Neural crest cell (in vitro differentiated cells): ENCODE measurements at places on chromosomes 1 and 21.

DNA sequence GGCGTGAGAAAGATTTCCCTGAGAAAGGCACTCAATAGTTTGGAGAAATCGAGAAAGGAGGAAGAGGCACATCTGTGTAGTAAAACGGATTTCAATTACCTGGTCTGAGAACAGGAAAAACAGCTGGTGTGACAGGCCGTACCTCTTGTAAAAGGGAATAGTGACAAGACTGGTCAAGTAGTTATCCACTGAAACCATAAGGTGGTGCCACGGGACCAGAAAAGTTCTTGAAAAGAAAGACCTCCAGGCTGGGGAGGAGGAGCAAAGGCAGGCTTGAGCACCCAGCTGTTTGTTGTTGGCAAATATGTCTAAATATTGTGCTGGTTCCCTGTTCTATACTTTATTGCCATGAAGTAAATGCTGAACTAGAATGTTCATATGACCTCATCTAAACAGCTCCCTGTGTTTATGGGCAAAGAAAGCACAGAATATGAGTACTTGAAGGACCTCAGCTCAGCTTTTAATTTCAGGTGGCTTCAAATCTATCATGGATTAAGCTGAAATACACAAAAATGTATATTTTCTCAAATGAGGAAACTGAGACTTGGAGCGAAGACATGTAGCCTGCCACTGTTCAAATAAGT is 4.0 kb downstream of the HAO2 start:
- DNase-seq = no peak

DNA sequence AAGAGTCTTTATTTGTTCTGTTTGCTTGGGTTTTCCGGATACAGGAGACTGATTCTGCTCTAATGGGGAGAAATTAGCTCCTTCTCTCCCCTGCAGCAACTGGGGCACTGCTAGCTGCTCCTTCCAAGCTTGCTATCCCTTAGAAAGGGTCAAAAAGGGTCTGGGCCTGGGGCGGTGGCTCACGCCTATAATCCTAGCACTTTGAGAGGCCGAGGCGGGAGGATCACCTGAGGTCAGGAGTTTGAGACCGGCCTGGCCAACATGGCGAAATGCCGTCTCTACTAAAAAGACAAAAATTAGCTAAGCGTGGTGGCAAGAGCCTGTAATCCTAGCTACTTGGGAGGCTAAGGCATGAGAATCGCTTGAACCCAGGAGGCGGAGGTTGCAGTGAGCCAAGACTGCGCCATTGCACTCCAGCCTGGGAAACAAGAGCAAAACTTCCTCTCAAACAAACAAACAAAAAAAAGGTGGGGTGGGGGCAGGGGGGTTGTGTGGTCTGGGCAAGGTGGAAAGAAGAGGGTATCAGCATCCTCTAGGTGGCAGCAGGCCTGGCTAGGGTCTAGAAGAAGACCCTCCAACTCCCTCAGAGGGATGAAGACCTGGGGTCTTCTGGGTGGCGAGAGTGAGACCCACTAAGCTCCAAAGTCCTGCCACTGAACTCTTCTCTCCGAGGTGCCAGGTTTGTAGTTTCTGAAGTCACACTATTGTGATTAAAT is 15.4 kb upstream of the TBX15 start:
- no peak for DNase-seq

GRCh38 chr1:179297105-179297378 is 3.4 kb downstream of the SOAT1 start:
- no peak for DNase-seq

DNA sequence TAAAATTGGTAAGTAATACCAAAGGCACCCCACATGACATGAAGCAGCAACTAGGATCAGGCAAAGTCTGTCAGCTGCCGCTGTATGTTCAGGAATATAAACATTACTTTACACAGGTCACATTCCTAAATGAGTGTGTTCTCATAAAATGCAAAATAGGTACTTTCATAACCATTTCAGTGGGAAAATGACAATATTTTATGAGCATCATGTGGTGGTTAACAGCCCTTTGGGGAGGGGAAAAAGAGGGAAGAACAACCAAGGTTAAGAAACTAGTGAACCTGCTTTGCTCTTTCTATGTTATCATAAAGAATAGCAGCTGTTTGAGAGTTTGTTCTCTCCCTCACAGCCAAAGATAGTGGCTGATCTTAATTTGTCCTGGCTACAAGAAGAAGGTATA is 105.4 kb upstream of the LBR start:
- no peak for DNase-seq

DNA sequence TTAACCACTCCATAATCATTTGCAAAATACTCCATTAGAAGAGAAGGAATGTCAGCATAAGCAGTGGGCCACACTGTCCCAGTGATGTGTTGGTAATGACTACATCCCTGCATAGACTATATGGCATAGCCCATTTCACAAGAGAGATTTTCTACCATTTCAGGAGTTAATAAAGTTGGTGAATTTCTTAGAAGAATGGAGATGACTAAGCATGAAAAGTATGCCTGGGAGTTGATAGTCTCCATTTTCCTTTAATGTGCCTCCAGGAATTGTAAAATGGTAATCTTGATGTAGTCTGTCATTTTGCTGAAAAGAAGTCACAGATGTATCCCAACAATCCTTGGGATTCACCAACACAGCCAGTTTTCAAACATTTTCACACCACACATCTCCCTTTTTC is 608.8 kb upstream of the CHRM3 start:
- DNase-seq = no peak

DNA sequence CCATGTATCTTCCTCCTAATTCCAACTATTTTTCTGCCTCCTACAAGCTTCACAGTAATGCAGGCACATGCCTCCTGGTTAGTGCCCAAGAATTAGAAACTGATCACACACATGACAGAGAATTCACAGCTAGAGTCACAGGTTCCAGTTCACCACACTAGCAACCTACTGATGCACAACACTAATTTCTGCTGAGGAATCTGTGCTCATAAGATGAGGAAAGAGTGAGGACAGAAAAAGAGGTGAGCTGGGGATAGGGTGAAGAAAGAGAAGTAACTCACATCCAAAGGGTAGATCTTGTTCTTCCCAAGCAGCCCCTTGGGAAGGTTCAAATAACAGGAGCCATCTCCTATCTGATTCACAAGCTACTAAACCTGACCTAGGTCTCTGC is 61.3 kb downstream of the PUM1 start:
- no peak for DNase-seq

- DNase-seq = no peak
These were observed 22.0 kb downstream of the GFI1 start for GRCh38 chr1:92464588-92465255.

- no peak for DNase-seq
These were observed 326.1 kb downstream of the NCAM2 start for GRCh38 chr21:21324297-21324696.

GRCh38 chr1:210151052-210151672 is 81.4 kb upstream of the SERTAD4 start:
- DNase-seq = no peak

- DNase-seq = no peak
These were observed 3.1 kb downstream of the WNT4 start for GRCh38 chr1:22139817-22140216.
